Stimulated activated CD8-positive, alpha-beta memory T cell treated with anti-CD3 and anti-CD28 coated beads, Interleukin-15, amount 100 ng/mL, for 4 hours (primary cell): ENCODE measurements at places on chromosomes 2 and 18.

GRCh38 chr2:65638443-65638842 is 206.0 kb upstream of the SPRED2 start:
- no peak for DNase-seq

GRCh38 chr18:36350839-36351469 is 53.4 kb downstream of the FHOD3 start:
- DNase-seq = no peak

GRCh38 chr2:116435648-116436047 is 1378.8 kb upstream of the DDX18 start:
- DNase-seq = no peak

- no peak for DNase-seq
Observed at GRCh38 chr2:43592443-43592842, 3.4 kb downstream of the THADA start.

GRCh38 chr2:215487002-215487372 is 51.1 kb upstream of the FN1 start:
- DNase-seq = no peak

GRCh38 chr2:240519396-240520129 is 38.2 kb downstream of the ANKMY1 start:
- DNase-seq = no peak

GRCh38 chr2:240453461-240454105 is 18.1 kb downstream of the GPC1 start:
- DNase-seq = no peak
